GM20000 (cell line): ENCODE measurements at places on chromosomes 12 and 14.

- DNase-seq = no peak
Observed at GRCh38 chr12:126898562-126898961, 1368.4 kb upstream of the TMEM132C start.

DNA sequence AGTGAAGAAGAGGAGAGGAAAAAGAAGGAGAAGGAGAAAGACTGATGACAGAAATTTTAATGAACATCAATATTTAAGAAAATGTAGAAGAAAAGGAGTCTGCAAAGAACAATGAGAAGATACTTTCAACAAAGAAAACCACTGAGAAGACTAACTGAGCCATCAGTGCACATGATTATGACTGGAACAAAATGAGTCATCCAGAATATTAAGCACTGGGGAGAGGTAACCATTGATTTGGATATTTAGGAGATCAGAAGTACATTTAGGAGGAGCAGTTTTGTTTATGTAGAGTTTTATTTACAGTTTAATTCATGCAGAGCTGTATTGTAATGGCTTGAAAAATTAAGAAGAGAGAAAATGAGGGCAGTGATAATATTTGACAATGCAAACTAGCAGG, 159.1 kb downstream of the C12orf50 start:
- no peak for DNase-seq

DNA sequence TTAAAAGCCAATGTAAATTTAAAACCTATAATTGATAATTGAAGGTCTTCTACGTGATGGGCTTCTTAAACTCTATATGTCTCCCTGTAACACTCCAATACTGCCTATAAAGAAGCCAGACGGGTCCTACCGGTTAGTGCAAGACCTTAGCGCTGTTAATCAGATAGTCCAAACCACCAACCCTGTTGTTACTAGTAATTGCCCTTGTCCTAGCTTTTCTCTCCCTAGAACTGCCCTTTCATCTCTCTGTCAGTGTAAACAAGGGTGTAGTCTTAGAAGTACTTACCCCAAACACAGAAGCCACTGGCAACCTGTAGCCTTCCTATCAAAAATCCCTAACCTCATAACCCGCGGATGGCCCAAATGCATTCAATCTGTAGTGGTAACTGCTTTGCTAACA, 243.0 kb upstream of the DIO3 start:
- no peak for DNase-seq

DNA sequence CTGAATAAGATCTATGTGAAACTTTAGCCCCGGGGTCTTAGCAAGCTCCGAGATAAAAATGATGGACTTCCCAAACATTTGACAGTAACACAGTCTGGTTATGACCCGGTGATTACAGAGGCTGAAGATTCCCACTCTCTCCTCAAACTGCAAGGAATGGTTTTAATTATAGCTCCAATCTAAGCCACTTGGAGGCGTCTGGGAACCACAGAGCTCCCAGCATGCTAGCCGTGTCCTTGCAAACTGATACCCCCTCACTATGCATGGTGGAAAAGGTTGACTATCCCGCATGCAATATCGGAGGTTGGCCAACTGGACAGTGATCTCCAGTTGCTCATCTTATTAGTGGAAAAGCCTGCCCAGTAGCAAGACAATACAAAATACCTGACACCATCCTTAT, 76.5 kb upstream of the GRIN2B start:
- no peak for DNase-seq

DNA sequence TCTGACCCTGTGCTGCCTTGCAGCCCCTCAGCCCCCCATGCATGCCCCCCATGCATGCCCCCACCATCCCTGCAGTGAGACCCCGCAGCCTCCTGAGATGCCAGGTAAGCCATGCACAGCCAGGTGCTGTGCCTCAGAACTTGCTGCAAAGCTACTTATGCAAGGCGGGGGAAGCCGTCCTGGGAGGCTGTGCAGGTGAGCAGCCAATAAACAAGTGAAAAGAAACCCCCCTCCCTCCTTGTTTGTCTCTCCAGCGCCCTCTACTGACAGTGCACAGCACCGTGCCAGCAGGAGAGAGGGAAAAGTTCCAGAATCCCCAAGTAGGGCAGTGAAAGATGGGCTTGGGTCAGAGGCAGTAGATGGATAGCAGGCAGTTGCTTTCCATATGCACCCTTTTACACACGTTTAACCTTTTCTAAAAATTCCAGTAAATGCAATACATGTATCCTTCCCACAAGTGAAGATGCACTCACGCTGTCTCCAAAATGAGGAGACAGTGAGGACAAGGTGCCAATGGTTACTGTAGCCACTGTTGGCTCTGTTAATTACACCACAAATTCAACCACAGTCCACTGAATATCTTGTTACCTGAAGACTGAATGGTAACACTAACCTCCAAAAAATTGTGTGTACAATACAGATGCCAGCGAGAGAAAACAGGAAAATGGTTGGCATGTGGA, 18.0 kb downstream of the TNFAIP2 start:
- peak; percentile 84 for DNase-seq

DNA sequence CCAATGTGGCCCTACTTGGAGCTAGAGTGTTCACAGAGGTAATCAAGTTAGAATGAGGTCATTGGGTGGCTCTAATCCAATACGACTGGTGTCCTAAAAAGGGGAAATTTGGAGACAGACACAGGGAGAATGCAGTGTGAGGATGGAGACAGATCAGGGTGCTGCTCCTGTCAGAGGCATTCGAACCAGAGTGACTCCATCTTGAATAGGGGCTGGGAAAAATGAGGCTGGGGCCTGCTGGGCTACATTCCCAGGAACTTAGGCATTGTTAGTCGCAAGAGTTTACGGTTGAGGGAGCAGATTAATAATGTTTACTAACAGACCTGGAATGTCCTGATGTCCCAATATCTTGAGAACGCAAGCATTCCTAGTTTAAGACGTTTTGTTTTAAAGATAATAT, 20.2 kb downstream of the TNFAIP2 start:
- no peak for DNase-seq

DNA sequence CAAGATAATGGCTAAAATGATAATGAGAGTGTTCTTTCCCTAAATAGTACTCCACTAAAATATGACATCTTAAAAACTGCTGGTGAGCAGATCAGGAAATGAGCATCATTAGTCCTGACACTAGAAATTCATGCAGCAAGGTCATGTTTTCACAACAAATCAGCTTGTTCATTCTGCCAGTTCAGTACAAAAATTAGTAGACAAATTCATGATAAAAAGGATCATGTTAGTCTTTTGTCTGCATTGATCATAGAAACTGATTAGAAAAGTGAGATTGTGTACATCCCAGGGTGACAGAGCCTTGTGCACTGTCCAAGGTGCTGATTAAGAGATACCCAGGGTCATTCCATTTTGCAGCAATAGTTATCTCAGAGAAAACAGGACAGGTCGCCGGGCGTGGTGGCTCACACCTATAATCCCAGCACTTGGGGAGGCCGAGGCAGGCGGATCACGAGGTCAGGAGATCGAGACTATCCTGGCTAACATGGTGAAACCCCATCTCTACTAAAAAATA, 163.6 kb downstream of the RIMBP2 start:
- DNase-seq = no peak

GRCh38 chr14:106844608-106845285, 1318.4 kb downstream of the TMEM121 start:
- DNase-seq = peak; percentile 63

- peak; percentile 75 for DNase-seq
Observed at GRCh38 chr12:48618541-48618940, 48.7 kb upstream of the LALBA start.

GRCh38 chr12:12357719-12358461, 1.0 kb downstream of the BORCS5 start:
- DNase-seq = peak; percentile 47

DNA sequence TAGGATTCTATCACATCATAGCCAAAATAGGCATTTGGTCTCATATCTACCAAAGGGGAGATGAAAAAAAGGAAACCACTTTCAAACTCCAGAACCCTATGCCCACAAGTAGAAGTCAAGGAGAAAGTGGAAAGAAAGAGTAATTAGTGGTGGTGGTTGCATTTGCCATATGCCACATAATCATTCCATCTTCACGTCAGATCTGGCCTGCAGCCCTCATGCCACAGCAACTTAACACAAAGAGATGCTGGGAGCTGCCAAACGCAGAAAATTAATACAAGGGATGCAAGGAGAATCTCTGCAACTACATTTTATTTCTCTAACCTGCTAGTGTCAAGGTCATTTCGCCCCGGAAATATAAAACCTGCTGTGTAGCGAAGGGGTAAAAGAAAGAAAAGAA, 148.6 kb upstream of the FOXN3 start:
- no peak for DNase-seq
